NCI-H524 treated with DMSO at 0.1 percent for 48 hours (cell line): ENCODE measurements at places on chromosomes 7 and 10.

DNA sequence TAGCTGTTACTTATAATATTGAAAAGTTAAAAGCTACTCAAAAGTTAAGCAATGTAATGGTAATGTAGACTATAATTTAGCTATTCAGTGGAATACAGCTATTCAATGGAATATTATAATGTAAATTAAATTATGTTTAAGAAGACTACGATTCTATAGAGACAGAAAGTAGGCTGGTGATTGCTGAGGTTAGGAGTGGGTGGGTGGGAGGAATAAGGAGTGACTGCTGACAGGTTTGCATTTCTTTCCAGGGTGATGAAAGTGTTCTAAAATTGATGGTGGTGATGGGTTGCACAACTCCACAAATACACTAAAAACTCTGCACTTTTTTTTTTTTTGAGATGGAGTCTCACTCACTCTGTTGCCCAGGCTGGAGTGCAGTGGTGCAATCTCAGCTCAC, 21.4 kb downstream of the DENND2A start:
- no peak for DNase-seq

DNA sequence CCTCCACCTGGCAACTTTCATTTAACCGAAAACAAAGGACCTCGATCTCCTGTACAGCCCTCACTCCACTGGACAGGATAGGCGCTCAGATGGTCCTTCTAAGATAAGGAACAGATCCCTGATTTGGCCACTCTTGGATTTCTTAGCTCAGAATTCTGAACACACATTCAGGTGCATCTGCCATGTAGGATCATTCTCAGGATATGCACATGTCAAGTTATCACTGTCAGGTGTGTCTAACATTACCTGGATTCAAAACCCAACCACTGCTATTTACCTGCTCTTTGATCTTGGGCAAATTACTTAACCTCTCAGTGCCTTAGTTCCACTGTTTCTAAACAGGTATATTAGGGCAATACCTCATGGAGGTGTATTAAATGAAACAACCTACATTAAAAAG, 12.2 kb upstream of the ADD3 start:
- DNase-seq: no peak

- peak; percentile 39 for DNase-seq
Observed at GRCh38 chr7:25598765-25599164, 370.5 kb upstream of the NPVF start.

- DNase-seq: no peak
Observed at GRCh38 chr7:99039384-99039891, 104.5 kb downstream of the SMURF1 start.

- no peak for DNase-seq
Observed at GRCh38 chr7:135712182-135712782, 15.7 kb downstream of the SLC13A4 start.

- DNase-seq: no peak
Observed at GRCh38 chr7:121053219-121053618, 64.7 kb downstream of the CPED1 start.

DNA sequence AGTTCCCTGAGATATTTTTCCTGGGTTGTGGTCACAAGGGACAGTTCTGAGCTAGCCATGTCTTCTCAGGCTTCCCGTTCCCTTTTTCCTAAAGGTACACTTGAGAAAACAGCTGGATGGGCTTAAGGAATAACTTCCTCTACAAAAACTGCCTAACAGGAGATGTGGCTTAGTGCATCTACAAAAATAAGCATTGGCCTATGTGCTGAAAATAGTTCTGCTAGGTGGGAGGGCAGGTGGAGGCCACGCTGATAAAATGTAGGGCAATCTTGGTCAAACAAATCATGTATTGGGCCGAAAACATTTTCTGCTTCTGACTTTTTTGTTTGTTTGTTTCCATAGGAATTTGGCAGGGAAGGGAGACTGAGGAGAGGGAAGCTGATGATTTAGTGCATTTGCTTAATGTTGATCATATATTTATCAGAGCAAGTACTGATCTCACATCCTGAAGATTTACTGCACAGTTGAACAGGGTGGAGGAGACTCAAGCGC, 409.4 kb upstream of the FZD8 start:
- DNase-seq: no peak

DNA sequence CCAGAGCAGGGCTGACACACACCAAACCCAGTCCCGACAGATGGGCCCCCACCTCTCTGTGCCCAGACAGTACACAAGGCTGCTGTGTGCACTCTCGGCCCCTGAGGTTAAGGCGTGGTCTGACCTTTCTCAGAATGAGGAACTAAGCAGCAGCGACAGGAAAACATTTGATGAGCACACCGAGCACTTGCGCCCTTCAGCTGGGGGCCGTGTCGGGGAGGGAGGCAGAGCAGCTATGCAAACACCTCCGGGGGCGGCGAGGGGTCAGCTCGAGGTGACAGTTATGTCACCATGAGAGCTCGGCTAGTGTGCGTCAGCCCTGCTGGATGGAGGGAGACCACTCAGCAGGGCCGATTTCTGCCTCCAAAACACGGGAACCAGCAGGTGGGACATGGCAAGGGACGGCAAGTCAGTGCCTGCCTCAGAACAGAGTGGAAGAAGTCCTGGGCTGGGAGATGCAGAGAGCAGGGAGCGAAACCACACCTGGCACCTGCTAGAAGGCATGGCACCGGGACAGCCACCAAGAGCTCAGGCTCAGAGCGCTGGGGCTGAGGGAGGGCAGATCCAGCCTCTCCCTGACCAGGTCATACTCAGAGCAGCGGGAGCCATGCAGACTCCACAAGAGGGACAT, 57.4 kb downstream of the CHST15 start:
- DNase-seq: no peak

DNA sequence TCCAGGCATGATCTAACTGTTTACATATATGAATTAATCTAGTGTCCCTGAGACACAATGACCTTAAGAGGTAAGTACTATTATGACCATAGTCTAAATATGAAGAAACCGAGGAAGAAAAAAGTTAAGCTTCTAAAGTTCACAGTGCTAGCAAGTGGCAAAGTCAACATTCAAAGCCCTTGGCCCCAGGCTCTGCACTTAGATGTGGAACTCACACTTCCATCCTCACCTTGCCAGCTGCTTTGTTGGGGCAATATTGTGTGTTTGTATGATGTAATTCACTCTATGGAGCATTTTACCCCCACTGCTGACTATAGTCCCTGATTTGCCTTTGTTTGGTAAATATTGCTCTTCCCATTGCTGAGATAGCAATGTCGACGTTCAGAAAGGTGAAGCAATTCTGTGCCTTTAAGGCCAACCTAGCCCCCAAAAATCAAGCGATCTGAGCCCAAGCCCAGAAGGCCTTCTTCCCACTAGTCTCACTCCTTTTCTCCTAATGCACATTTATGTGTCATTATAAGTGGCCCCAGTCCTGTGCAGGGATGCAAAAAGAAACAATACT, 487.6 kb upstream of the ZMIZ1 start:
- DNase-seq: no peak

- DNase-seq: no peak
Observed at GRCh38 chr10:46555713-46556514, 544 bp downstream of the GPRIN2 start.

DNA sequence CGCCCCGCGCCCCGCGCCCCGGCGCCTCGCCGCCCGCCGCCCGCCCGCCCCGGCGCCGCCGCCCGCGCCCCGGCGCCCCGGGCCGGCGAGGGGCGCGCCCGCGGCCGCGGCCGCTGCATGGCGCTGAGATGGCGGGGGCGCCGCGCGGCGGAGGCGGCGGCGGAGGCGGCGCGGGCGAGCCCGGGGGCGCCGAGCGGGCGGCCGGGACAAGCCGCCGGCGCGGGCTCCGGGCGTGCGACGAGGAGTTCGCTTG, 174 bp downstream of the ADCY1 start:
- DNase-seq: no peak

GRCh38 chr10:97644936-97645335, 4.5 kb downstream of the PI4K2A start:
- no peak for DNase-seq

DNA sequence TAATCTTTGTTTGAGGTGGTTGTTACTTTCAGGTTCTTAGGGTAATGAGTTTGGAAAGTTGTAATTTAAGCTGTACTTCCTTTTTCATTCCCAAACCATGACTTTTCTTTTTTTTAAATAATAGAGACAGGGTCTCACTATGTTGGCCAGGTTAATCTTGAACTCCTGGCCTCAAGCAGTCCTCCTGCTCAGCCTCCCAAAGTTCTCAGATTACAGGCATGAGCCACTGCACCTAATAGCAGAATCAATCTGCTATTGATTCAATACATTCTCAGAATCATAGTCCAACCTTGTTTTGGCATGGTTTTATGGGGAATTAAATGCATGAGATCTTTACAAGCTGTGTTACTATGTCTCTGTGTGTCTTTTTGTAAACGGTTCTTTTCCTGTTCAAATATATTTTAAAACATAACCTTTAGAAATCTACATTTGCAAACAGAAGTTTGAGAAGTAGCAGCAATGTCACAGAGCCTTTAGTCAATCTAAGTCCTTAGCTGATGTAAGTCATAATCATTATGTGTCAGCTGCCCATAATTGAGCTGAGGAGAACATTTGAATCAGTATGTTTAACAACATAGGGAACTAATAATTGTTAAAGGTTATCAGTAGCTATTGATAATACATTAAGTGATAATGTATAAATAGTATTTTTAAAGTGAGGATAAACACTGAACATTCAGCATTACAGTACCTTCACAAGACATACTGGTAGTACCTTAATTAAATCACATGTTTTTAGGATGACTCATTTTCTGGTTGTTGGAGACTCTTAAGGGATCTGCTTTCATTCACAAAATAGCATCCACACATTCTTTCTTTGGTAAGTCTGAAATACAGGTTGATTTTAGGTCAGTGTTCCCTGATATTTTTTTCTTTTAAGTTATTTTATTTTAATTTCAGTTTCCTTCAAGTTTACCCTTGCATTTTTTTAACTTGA, 8.8 kb downstream of the INPP5F start:
- no peak for DNase-seq

GRCh38 chr10:132163278-132163765, 23.4 kb upstream of the DPYSL4 start:
- no peak for DNase-seq

GRCh38 chr10:123132576-123133477, 2.9 kb upstream of the HMX3 start:
- DNase-seq: no peak

DNA sequence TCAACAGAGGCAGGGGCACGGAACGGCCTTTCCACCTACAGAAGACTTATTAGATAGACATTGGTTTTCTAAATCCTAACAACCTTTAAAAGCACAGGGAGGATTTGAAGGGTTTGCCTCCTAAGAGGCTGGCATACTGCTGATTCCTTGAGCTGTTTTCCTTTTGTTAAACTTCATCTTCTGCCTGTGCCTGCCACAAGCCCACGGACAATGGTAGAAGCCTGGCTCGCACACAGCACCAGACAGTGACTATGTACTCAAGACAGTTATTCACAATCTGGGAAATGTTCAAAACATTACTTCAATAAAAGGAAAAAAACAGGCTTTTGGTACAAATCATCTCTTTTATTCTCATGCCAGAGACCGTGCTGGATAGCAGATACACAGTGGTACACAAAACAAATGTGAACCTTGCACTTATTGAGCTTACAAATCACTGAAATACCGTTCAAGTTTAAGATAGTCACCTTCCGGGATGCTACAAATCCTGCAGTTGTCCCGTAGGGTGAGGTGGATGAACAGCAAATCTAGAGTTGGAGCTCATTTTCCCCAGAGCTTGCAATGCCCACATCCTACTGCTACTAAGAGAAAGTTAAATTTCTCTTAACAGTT, 63.9 kb downstream of the VPS41 start:
- no peak for DNase-seq

DNA sequence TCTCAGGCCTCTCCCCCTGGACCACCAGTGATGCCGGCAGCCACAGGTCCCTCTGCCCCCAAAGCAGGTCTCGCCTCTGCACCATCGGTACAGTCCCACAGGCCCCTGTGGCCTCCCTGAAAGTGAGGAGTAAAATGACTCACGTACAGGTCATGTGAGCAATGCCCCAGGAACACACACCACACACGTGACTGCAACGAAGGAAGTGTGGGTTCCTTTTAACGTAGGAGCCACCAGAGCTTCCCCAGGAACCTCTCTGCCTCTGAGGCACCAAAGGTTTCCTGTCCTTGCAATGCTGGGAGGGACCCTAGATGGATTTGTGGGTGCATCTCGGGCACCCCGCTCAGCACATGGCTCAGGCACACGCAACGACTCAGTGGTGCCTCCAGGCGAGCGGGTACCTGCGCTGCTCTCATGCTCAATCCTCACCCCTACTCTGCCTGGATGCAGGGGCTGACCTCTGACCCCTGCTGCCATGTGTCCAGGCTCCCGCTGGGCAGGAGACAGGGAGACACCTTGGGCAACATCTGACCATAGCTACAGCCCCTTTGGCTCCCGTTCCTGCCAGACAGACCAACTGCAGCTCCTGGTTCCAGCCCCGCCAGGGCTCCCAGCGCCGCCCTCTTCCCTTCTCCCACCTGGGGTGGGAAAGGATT, 120.7 kb downstream of the PRKAG2 start:
- no peak for DNase-seq

- DNase-seq: no peak
Observed at GRCh38 chr7:139823959-139824521, 5.0 kb upstream of the TBXAS1 start.

DNA sequence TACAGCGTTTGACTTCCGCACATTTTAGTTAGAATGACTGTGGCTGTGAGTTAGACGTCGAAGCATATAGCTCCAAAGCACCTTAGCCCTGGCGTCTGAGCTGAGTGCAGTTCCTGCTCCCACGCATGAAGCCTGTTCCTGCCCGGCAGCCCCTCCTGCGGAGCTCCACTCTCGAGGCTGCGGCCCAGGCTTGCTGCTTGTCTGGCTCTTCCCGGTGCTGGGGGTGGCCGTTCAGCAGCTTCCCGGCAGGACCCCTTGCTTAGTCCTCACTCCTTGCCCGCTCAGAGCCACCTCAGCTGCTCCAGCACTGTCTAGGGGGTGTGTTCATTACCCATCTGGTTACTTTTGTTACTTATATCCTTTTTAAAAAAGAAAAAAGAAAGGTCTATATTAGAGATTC, 88.1 kb upstream of the DNAJB6 start:
- no peak for DNase-seq

GRCh38 chr10:46239247-46239646, 47.5 kb upstream of the ANTXRL start:
- DNase-seq: no peak

DNA sequence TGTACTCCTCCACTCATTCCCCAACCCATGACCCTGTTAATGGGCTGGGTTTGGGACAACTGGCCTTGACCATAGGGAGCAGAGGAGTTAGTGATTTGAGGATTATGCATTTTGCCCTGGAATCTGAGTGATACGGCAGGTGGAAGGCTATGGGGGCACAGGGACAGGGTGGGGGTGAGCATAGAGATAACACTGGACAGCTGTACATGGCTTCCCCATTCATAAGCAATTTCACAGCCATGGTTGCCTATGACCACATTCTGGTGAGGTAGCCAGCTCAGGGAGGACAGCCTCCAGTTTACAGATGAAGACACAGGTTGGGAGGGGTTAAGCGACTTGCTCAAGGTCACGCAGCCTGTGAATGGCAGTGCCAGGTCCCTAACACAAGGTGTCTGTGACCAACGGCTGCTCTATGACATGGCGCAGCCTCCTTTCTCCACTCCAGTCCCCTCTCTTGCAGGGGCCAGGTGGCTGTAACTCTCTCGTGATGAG, 319.5 kb downstream of the PLXNA4 start:
- no peak for DNase-seq

- no peak for DNase-seq
Observed at GRCh38 chr7:85292908-85293576, 106.2 kb upstream of the SEMA3D start.

GRCh38 chr7:103996639-103997038, 7.2 kb upstream of the RELN start:
- DNase-seq: no peak

GRCh38 chr7:138247568-138248333, 171.5 kb downstream of the AKR1D1 start:
- no peak for DNase-seq

- no peak for DNase-seq
Observed at GRCh38 chr10:17607603-17608332, 9.4 kb downstream of the HACD1 start.

- no peak for DNase-seq
Observed at GRCh38 chr10:7412237-7412927, 1.5 kb upstream of the SFMBT2 start.
